ENCODE measurements at places on chromosomes 2 and 18.

- no peak for DNase-seq
These were observed 71.2 kb upstream of the DOCK10 start for GRCh38 chr2:225113371-225114015.

GRCh38 chr2:158125756-158126498 is 24.3 kb downstream of the UPP2 start:
- DNase-seq = no peak

GRCh38 chr2:45743531-45744396 is 92.3 kb downstream of the PRKCE start:
- peak; percentile 65 for DNase-seq

GRCh38 chr2:83650898-83651297 is 808.2 kb downstream of the SUCLG1 start:
- DNase-seq = peak; percentile 90

DNA sequence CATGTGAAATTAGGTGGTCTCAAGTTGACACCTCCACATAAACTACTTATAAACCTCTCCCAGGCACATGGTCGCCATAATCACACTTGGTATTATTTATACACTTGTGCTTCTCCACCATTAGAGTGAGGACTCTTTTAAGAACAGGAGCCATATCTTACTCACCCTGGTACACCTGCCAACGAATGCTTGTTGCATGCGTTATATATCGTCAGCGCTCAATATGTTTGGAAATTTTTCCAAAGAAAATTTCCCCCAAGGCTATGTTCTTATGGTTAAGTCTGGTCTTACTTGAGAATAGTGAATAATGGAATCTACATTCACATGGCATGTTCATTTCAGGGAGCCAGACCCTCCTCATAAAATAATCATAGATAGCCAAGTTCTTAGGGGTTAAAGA is 271.7 kb downstream of the BCL11A start:
- no peak for DNase-seq

DNA sequence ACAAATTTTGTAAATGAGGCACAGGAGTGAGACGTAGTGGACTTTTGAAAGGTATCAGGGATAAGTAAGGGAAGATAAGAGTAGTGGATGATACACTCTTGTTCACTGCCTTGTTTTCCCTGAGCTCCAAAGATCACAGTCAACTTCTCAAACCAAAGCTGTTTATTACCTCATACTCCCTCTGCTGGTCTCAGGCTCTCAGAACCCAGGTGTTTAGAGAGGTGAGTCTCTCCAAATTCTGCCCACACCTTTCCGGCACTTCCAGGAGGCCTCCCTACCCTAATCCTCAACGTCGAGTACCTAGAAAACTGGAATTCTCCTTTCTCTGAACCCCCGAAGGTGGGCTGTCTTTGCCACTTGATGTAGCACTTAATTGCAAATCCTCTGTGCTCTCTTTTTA is 621.1 kb downstream of the BCL11A start:
- DNase-seq = no peak

DNA sequence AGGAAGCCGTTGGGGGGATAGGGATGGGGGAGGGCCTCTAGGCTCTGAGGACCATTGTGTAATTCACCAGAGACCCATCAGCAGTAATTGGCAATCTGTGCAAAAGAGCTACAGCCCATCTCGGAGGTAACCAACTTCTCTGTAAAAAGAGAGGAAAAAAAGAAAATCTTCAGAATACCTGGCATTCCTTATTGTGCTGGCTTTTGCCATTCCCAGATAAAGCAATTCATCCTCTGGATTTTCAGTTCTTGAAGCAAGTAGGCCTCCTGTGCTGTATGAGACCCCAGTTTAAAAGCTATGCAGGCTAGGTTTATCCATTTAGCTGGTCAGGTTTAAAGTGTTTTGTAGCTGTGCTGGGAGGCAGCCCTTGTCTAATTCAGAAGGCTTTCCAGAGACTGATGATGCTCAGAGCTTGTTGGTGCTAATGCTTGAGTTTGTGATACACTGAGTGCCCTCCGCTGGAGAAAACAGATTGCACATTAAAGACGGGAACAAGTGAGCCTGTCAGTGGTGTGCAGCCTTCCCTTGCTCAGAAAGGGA is at the start of gene LRRTM4:
TSS of gene LRRTM4 (minus strand) at position 446 of the 540 bp plus-strand sequence.
- DNase-seq = no peak

GRCh38 chr2:73776869-73777519 is 2.9 kb downstream of the DUSP11 start:
- no peak for DNase-seq

DNA sequence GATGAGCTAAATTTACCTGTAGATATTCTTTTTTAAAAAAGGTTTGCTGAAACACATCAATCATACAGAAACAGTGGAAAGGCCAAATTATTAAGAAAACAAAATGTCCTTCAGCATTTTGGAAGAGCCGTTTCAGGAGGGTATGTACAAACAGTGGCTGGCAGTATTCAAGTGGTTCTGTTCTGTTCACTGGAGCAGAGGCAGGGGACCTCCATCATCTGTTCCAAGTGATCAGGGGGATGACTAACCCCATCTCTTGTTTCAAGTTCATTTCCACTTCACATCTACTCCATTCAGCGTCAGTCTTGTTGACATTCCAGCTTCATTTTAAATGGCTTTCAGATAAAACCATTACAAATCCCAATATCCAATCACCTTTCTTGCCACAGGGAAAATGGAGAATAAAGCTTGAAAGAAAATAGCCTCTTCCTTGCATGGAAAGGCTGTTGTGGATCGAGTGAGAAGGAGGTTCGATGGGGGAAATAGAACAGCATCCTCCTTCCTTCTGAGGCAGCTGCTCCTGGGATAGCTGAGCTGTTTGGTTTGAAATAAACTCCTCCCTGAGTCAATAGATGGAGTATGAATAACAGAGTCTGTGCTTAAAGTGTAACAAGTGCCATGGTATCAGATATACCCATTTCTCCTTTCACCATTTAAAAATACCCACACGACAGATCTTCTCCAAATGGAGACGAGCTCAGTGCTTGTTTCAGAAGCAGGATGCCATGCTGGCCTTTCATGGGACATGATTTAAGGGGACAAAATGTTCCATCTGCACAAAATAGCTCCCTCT is 63.7 kb upstream of the OTOF start:
- no peak for DNase-seq

DNA sequence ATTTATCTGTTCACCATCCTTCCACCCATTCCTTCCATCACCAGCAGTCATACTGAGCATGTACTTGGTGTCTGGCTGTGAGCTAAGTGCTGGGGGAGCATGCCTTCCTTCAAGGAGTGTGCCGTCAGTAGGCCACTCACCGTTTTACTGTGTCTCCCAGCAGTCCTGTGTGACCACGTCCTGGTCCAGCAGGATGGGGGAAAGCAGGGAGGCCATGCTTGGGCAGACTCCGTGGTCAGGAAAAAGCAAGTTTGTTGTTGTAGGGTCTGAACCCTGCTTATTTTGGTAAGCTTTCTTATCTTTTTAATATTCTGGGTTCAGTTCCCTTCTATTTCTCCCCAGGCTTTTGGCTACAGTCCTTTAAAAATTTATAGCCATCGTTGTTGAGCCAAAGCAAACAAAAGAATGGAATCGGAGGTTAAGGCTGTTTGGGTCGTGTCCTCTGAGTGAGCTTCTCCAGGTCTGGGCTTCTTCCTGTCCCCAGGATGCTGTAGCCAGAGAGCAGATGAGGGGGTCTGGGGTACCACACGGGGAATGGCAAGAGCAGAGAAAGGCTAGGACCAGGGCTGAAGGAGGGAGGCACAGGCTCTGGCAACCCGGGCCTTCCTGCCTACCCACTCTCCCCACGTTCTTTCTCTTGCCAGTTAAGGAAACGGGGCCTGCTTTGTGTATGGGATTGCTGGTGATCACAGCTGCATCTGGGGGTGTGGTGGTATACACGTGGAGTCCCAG is 13.5 kb downstream of the SLC30A3 start:
- DNase-seq = no peak

- peak; percentile 88 for DNase-seq
These were observed 28.8 kb downstream of the STEAP3 start for GRCh38 chr2:119252186-119253113.
